ENCODE measurements at places on chromosomes 4 and X. TPM values are rescaled to one million over a fixed set of nuclear protein-coding genes. Genes with fewer than 3 reads are reported as not detected.

The FGG gene
- total RNA-seq: under 0.01 TPM

The BST1 gene
- 0.14 TPM for total RNA-seq

The ANXA5 gene
- 212 TPM for total RNA-seq

The MAN2B2 gene
- total RNA-seq: 30.4 TPM

The TENM3 gene
- 15.0 TPM for total RNA-seq

The SLC34A2 gene
- total RNA-seq: under 0.01 TPM

The LGI2 gene
- total RNA-seq: not detected

The CC2D2A gene
- total RNA-seq: 8.3 TPM

The TREX2 gene
- total RNA-seq: 0.64 TPM

The CT47B1 gene
- not detected for total RNA-seq

The RHOH gene
- not detected for total RNA-seq

The TRIM60 gene
- total RNA-seq: not detected

The TMSB15C gene
- total RNA-seq: 1.9 TPM

The GLRA3 gene
- not detected for total RNA-seq

The MGARP gene
- total RNA-seq: 0.21 TPM
